A549 treated with ZK216348 at 1 μM for 4 hours (cell line): ENCODE measurements at places on chromosomes 4 and X. TPM values are rescaled to one million over a fixed set of nuclear protein-coding genes. Genes with fewer than 3 reads are reported as not detected.

TRIM75 gene
- not detected in 5 replicates for total RNA-seq

UGT2B10 gene
- not detected in 5 replicates for total RNA-seq

HPGD gene
- total RNA-seq = 62.1 to 80.8 TPM (median 68.2 TPM) in 5 replicates

LRAT gene
- total RNA-seq = 0.11 TPM in 1 of 5 replicates, not detected in the others

GYPB gene
- not detected in 5 replicates for total RNA-seq

LIMCH1 gene
- total RNA-seq = 34.0 to 50.5 TPM (median 47.3 TPM) in 5 replicates

GLUD2 gene
- total RNA-seq = 2.4 to 3.3 TPM (median 2.9 TPM) in 5 replicates

SLC16A2 gene
- total RNA-seq = 22.6 to 27.9 TPM (median 22.9 TPM) in 5 replicates

EMCN gene
- total RNA-seq = not detected in 5 replicates

CT47C1 gene
- not detected in 5 replicates for total RNA-seq

ARHGAP6 gene
- not detected in 5 replicates for total RNA-seq

KLF8 gene
- total RNA-seq = 0.07 to 0.14 TPM in 2 of 5 replicates, not detected in the others

PGM2 gene
- total RNA-seq = 12.4 to 19.7 TPM (median 14.7 TPM) in 5 replicates

PNMA6E gene
- 0.08 to 0.09 TPM in 2 of 5 replicates, not detected in the others for total RNA-seq

BRS3 gene
- not detected in 5 replicates for total RNA-seq

CFI gene
- 0.48 to 0.85 TPM (median 0.75 TPM) in 5 replicates for total RNA-seq

SSX3 gene
- total RNA-seq = not detected in 5 replicates
